ENCODE measurements at places on chromosomes 2 and 18.

DNA sequence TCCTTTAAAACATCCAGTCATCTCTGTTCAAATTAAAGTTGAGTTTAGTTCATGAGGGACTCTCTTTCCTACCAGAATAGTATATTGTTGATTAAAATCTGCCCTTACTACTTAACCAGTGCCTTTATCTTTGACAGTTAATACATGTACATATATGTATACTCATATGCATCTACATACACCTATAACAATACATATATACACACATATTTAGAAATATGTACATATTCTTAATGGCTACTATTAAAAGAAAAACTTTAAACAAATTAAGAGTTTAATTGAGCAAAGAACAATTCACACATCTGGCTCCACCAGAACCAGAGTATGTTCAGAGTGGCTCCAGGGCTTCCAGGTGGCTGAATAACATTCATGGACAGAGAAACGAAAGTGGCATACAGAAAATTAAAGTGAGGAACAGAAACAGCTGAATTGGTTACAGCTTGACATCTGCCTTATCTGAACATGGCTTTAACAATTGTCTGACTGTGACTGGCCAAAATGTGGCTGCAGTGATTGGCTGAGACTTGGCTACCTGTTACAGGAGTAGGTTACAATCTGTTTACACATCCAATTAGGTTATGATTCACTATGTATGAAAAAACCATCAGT is 38.8 kb downstream of the ZNF519 start:
- no peak for DNase-seq

- DNase-seq = no peak
Measured at GRCh38 chr2:207164006-207164831, 1.5 kb downstream of the KLF7 start.

- no peak for DNase-seq
Measured at GRCh38 chr2:105338020-105338385, 663 bp downstream of the C2orf49 start.

DNA sequence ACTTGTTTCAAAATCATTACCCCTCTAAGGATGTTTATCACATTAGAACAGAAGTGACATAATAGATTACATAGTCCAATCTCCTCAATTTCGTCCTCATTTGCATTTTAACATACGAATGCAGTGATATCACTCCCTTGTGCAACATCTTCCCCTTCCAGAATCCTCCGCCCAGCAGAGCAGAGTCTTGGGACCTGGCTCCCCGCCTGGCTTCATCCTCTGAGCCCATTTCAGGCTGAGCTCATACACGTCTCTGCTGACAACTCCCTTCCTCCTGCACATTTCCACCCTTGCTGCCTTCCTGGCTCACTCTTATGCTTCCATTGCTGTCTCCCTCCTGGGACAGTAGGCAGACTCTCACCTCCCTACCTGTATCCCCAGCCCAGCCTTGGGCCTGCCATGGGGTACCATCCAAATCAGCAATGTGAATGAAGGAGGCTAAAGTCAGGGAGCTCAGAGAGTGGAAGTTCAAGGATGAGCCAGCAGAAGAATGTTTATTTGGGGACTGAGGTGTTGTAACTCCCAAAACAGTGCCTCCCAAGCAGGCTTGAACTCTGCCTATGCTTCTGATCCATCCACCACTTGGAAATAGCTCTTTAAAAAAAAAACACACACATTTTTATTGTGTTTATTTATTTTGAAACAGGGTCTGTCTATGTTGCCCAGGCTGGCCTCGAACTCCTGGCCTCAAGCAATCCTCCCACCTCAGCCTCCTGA is 165.2 kb downstream of the TMEM200C start:
- DNase-seq = no peak

DNA sequence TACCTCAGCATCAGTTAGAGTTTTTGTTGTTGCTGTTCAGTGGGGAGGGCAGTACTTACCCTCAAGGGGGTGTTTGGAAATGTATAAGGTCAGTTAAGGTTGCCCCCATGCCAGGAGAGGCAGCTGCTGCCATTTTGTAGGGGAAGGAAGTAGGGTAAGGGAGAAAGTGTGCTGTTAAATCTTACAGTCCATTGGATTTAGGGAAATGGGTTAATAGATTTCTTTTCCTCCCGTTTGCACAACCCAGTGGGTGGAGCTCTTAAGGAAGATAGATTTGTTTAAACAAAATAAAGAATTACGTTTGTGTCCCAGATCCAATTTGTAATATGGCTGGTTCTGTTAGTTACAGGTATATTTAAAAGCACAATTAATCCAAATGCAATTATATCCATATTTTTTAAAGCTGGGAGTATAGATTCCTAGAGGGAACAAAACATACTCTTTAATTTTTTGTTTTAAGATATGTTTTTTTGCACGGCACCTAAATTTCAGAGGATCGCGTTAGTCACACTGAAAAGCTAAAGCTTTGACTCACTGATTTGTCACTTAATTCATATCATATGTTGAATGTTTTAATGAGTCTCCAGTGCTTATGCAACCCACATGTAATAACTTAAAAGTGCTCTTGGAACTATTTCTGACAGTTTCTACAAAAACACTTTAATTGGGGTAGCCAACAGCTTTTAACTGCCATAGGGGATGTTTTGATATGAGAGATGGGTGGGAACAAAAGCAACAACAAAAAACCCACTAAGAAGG is 9.0 kb upstream of the CWC22 start:
- no peak for DNase-seq

- DNase-seq = no peak
Measured at GRCh38 chr18:63707816-63708215, 5.1 kb downstream of the SERPINB11 start.

GRCh38 chr2:68751397-68752339 is 17.1 kb downstream of the ARHGAP25 start:
- peak; percentile 75 for DNase-seq

Measured in stimulated activated CD8-positive, alpha-beta memory T cell treated with anti-CD3 and anti-CD28 coated beads, Interleukin-7, amount 100 ng/mL, for 48 hours (primary cell).